ENCODE measurements at places on chromosomes 13 and 19.

DNA sequence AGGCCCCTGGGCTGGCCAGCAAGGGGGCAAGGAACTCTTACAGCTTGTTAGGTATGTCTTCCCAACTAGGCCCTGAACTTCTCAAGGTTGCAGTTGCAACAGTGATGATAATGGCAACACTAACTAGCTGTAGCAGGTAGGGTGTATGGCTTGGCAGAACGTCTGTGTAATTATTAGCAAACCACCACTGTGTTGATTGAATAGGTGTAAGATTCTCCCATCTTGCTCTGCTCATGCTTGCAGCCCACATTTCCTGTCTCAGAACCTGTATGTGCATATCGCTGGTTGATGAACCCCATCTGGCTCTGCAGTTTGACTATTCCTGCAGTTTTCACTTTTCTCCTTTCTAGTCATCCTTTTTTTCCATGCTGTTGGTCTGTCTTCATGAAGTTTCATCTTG, 178.8 kb downstream of the KATNAL1 start:
- DNase-seq: no peak

DNA sequence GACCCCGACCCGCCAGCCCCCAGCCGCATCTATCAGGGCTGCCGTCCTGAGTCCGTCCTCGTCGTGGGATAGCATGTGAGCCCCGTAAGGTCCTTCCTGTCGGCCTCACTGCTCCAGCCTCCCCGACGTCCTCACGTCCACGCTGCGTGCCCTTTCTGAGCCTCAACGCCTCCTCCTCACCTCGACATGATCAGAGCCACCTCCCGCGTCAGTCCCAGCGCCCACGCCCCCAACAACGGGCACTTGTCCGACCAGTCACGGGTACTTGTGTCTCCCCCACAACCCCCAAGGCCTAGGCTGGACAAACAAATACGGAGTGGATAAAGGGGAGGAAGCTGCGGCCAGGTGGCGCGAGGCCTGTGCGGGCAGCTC, 665 bp downstream of the ZNF497 start:
- DNase-seq: peak; percentile 64

DNA sequence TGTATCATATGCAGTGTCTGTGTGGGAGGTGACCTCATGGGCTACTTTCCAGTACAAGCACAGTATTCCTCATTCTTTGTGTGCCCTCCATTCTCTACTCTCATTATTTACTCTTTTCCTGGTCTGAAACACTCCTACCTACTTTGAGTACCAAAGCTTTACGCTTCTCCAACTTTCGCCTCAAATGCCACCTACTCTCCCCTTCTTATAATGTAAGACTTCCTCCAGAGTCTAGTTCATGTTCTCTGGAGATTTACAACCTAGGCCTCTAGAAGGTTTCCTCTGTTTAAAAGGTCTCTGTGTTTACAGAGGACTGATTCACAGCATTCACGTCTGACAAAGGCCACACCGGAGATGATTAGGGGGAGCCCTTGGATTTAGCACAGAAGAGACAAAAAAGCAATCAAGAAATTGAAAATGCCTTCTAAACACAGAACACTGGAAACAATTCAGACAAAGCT, 302.0 kb downstream of the KLF12 start:
- no peak for DNase-seq

- peak; percentile 40 for DNase-seq
Observed at GRCh38 chr13:51222037-51222685, at the start of gene FAM124A. FAM124A (plus strand) TSS chr13:51222398; CDS start chr13:51222502, 104 bp downstream.

GRCh38 chr13:46327246-46327645, 59.8 kb downstream of the RUBCNL start:
- DNase-seq: no peak

GRCh38 chr19:38693380-38694223, 46.2 kb downstream of the ACTN4 start:
- DNase-seq: no peak

GRCh38 chr13:102597029-102597961, 509 bp downstream of the TPP2 start:
- peak; percentile 24 for DNase-seq

DNA sequence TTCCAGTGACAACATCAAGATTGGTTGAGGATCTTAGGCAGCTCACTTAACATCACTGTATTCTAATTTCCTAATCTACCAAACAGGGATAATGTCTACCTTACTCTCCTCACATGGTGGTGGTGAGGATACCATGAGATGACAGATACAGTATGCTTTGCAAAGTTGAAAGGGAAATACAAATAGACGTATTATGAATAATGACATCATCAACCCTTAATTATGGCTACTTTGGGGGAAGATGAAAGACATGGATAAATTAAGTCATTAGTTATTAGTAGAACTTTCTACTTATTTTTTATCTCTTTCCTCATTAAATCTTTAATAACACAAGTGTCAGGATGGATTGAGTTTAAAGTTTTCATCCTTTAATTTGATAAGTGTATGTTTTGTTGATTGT, 532.5 kb downstream of the KLF12 start:
- DNase-seq: no peak

- DNase-seq: peak; percentile 11
Observed at GRCh38 chr13:94617389-94618000, 15.8 kb downstream of the GPR180 start.

GRCh38 chr13:21529146-21529893, 70.2 kb upstream of the ZDHHC20 start:
- DNase-seq: no peak

GRCh38 chr19:30029721-30030510, 87.9 kb downstream of the URI1 start:
- no peak for DNase-seq

DNA sequence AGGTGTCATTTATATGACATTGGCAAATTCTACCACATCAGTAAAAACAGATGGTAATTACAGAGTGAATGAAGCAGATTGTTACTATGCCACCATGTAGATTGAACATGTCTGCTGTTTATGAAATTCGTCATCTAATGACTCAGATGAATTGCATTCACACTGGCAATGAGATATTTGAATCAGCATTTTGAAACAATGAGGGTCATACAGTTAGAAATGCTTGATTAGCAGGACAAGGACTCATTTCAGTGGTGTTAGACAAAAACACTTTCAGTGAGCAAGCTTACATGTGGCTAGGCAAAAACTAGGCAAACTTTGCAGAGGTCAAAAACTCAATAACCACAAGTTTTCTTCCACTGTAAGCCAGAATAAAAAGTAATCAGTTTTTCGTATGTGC, 1165.0 kb downstream of the SLITRK1 start:
- DNase-seq: no peak

- DNase-seq: no peak
Observed at GRCh38 chr19:33639035-33639681, 17.4 kb downstream of the CHST8 start.

- DNase-seq: no peak
Observed at GRCh38 chr13:81302125-81302524, 961.2 kb upstream of the SPRY2 start.

- DNase-seq: no peak
Observed at GRCh38 chr13:41962994-41963393, 2.1 kb upstream of the VWA8 start.

GRCh38 chr13:93262729-93263345, 36.2 kb downstream of the GPC6 start:
- peak; percentile 32 for DNase-seq

DNA sequence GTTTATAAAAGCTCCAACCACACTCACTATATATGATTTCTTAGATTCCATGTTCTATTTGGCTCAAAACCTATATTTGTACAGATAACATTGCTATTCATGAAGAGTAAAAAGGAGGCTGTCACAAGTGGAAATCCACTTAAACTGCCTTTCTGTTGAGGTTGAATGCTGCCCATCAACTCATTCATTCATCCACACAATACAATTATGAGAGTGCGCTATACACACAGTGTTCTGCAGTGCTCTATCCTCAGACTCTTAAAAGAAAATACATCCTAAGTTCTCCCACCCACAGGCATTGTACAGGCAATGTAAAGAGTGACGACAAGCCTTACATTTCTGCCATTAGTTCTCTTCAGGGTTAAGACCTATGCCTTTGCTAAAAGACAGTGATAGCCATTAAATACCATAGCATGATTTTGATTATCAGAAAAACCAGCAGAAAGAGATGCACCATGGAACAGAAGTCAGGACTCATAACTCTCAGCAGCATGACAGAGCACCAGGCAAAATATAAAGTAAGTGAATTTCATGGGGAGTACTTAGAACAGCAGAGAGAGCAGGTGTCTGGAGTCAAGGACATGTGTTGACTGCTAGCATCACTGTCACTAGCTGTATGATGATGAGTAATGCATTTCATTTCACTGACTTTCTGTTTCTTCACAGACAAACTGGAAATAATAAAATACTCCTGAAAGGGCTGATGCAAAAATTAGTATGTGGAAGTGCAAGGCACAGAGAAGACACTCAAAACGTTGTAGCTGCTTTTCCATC, 218.0 kb downstream of the RBM26 start:
- DNase-seq: no peak

DNA sequence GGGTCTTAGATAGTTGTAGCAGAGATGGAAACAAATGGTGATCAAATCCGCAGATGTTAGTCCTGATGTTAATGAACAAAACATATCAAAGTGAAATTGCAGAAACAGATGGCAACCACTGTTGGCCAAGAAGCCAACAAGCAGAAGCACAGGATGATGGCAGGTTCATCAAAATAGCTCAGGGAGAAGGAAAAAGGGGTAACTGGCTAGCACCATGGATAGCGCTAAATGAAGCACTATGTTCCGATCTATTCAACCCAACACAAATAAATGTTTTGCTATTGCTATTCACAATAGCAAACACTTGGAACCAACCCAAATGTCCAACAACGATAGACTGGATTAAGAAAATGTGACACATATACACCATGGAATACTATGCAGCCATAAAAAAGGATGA, 413.7 kb downstream of the FGF14 start:
- no peak for DNase-seq

DNA sequence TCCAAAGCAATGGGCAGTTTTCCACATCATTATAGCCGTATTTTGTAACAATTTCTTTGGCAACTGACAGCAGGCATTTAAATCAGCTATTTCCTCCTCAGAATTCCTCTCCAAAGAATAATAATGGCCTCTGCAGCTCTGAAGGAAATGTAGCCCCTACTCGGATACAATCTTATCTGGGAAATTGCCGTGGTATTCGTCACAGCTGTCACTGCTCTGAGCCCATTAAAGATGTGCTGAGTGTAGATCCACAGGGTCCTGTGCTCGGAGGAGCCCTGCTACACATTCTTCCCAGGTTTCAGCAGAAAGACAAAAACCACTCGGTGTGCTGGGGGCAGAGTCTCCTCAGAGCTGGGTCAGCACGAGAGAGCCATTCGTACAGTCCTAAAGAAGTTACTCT, 33.1 kb downstream of the MZT1 start:
- no peak for DNase-seq

- no peak for DNase-seq
Observed at GRCh38 chr13:112078216-112078615, 11.3 kb downstream of the SOX1 start.

- DNase-seq: no peak
Observed at GRCh38 chr13:57740719-57741118, 109.2 kb downstream of the PCDH17 start.

Measured in K562 (cell line).